ENCODE measurements at places on chromosomes 16 and 17.
A peak's percentile ranks its signal among the peaks of the same experiment; 100 is the strongest.

DNA sequence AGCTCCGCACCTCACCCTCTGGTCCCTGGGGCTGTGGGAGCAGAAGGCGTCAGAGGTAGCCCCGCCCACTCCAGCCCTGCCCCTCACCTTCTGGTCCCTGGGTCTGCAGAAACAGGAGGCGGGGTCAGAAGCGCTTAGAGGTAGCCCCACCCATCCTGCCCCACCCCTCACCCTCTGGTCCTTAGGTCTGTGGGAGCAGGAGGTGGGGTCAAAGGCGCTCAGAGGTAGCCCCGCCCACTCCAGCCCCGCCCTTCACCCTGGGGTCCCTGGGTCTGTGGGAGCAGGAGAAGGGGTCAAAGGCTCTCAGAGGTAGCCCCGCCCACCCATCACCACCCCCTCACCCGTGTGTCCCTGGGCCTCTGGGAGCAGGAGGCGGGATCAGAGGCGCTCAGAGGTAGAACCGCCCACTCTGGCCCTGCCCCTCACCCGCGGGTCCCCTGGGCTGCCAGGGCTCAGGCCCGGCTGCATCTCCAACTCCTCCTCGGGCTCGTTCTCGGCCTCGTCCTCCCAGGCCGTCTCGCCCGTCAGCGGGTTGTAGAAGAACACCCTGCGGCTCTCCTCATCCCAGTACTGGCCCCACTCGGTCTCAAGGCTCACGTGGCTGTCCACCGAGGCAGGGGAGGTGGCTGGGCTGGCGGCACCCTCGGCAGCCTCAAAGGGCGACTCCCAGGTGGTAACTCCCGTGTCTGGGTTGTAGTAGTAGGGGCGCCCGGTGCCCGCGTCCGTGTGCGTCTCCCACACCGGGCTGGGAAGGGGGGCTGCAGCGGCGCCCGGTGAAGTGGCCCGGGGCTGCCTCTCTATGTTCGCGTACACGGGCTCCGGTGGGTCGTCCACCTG, 27.2 kb downstream of the ARHGAP27 start:
- DNase-seq = no peak

- DNase-seq = no peak
Measured at GRCh38 chr17:28258347-28258887, 60.6 kb upstream of the TMEM97 start.

GRCh38 chr17:193841-194806, 12.7 kb upstream of the DOC2B start:
- DNase-seq = no peak

GRCh38 chr17:30207655-30208054, 27.8 kb downstream of the SLC6A4 start:
- no peak for DNase-seq

DNA sequence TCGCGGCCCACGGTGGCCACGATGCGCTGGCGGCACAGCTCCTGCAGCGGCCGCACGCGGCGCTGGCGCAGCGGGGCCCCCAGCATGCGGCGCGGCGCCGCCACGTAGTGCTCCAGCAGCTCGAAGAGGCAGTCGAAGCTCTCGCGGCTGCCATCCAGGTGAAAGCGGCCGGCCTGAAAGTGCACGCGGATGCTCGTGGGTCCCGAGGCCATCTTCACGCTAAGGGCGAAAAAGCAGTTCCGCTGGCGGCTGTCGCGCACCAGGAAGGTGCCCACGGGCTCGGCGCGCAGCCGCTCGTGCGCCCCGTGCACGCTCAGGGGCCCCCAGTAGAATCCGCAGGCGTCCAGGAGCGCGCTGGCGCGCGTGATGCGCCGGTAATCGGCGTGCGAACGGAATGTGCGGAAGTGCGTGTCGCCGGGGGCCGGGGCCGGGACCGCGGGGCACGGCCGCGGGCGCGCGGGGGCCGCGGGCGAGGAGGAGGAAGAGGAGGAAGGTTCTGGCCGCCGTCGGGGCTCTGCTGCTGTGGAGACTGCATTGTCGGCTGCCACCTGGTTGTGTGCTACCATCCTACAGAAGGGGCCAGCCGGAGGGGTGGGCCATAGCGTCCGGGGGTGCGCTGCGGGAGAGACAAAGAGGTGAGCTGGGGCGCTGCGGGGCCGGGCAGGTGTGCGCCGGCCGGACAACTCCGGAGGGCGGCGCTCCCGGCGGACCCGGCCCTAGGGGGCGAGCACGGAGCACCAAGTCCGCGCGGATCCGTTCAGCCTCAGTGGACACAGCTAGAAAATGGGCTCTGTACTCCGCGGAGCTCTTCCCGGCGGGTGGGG, 879 bp downstream of the SOCS1 start:
- peak; percentile 40 for DNase-seq

- peak; percentile 33 for DNase-seq
Measured at GRCh38 chr16:71479420-71479819, 9.7 kb downstream of the ZNF19 start.

- DNase-seq = no peak
Measured at GRCh38 chr16:53291757-53292392, 142.4 kb upstream of the RBL2 start.

DNA sequence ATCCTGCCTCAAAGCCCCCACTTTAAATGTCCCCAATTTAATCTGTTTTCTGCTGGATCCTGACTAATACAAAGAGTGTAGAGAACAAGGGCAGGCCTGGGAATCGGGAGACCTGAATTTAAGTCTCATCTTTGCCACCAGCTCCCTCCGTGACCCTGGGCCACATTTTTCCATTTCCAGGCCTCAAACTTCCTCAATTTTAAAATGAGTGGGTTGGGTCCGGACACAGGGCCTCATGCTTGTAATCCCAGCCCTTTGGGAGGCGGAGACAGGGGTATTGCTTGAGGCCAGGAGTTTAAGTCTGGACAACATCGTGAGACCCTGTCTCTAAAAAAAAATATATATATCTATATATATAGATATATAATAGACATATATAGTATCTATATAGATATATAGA, 61.4 kb downstream of the SRL start:
- DNase-seq = no peak
